Right renal cortex interstitium (tissue), 3 donors: ENCODE measurements at places on chromosomes 5 and 9. TPM values are rescaled to one million over a fixed set of nuclear protein-coding genes. Genes with fewer than 3 reads are reported as not detected.

GRCh38 chr9:13778631-13779030, 499.1 kb upstream of the MPDZ start:
- no peak for DNase-seq

- no peak for DNase-seq
Observed at GRCh38 chr5:66929995-66930394, 266.6 kb downstream of the CD180 start.

- DNase-seq = no peak
Observed at GRCh38 chr5:57858905-57859304, 376.3 kb upstream of the ACTBL2 start.

- no peak for DNase-seq
Observed at GRCh38 chr5:109347252-109347888, 62.4 kb downstream of the PJA2 start.

DNA sequence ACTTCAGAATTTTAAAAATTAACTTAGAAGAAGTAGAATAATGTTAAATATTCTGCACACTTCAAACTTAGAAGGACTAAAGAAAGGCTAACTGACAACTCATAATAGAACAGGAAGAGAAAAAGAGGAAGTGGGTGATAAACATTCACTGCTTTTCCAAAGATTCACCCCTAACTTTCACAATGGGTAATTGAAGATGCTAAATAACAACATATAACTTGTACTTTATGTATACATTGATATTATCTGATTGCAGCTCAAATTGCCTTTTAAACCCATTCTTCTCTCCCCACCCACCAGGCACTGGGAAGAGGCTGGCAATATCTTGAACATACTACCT, 376.6 kb downstream of the EFNA5 start:
- DNase-seq = no peak

GRCh38 chr5:126680191-126680817, 79.6 kb downstream of the PHAX start:
- DNase-seq = no peak

DNA sequence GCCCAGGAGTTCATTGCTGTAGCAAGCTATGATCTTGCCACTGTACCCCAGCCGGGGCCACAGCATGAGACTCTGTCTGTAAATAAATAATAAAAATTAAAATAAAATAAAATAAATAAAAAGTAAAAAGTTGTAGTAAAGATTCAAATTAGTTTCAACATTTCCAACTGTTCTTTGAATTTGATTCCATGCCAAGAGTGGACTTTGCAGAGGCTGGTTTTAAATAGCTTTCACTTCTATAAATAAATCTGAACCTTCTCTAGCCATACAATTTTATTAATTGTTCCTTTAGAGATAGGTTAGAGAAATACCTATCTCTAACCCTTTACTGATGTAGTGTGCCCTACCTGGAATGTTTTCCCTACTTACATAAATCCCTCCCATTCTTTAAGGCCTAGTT, 129.7 kb upstream of the SLIT3 start:
- DNase-seq = no peak

DNA sequence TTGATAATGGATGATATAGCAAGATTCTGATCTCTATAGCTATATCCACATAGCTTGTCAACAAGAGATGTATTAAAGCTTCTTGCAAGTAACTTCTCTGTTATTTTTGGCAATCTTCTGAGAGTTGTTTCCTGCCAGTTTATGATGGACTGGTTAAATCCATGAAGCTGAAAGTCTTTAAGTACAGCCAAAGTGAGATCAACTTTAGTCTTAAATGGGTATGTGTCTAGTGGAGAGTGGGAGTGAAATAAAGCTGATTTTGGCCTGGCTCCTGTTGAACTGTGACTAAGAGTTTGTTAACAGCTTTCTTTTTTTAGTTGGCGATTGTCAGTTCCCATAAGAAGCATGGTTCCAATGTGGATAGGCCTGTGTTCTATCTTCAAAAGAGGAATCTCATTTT, 350.9 kb upstream of the PCSK5 start:
- no peak for DNase-seq

GRCh38 chr5:64773533-64773932, 4.8 kb downstream of the CWC27 start:
- DNase-seq = no peak

- DNase-seq = no peak
Observed at GRCh38 chr5:55220433-55221185, 6.5 kb downstream of the MCIDAS start.

DNA sequence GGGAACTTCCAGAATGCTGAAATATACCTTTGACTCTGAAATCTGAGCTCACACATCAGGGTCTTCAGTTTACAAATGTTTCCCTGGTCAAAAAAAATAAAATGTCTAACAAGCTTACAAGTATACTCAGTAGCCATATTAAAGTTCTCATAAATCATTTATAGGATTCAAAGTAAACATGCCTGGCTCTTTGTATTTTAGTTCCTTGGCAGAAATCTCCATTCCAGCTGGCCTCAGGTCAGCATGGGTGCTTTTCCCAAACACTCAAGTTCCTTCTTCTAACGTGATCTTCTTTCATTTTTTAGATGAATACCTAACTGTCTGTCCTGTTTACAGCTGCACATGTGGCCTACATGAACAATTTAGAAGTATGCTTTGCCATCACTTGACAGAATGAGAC, 263.2 kb downstream of the GAS1 start:
- DNase-seq = no peak

GRCh38 chr9:126499005-126499910, 114.5 kb upstream of the LMX1B start:
- DNase-seq = no peak

GCNT4 gene
- polyA plus RNA-seq = 13.3 TPM

GRK6 gene
- polyA plus RNA-seq = 26.2 TPM

NXNL2 gene
- 2.1 TPM for polyA plus RNA-seq
